Tongue (tissue), 3 donors: ENCODE measurements at places on chromosomes 2 and 18. TPM values are rescaled to one million over a fixed set of nuclear protein-coding genes. Genes with fewer than 3 reads are reported as not detected.

Gene TTC32
- total RNA-seq: 15.3 TPM

Gene ATP6V1C2
- 12.1 TPM for total RNA-seq

Gene SH3RF3
- 10.1 TPM for total RNA-seq

Gene TPO
- total RNA-seq: 4.4 TPM

Gene FLACC1
- total RNA-seq: 0.72 TPM

Gene RGPD4
- not detected for total RNA-seq

Gene SERTAD2
- total RNA-seq: 15.6 TPM
